RWPE1 (cell line): ENCODE measurements at places on chromosomes 16 and 17.

DNA sequence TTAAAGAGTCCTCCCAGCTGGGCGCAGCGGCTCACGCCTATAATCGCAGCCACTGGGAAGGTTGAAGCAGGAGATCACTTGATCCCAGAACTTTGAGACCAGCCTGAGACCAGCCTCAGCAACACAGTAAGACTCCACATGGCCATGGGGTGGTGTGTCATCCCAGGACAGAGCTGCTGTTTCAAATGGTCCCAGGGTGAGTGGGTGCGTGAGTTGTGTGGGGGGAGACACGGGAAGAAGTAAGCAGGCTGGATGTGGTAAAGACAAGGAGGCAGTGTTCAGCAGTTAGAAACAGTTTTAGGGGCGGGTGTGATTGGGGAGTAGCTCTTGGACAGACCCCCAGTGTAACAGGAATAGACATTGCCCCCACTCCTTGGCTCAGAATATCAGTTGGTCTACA lies 3.8 kb downstream of the SHPK start:
- no peak for DNase-seq

DNA sequence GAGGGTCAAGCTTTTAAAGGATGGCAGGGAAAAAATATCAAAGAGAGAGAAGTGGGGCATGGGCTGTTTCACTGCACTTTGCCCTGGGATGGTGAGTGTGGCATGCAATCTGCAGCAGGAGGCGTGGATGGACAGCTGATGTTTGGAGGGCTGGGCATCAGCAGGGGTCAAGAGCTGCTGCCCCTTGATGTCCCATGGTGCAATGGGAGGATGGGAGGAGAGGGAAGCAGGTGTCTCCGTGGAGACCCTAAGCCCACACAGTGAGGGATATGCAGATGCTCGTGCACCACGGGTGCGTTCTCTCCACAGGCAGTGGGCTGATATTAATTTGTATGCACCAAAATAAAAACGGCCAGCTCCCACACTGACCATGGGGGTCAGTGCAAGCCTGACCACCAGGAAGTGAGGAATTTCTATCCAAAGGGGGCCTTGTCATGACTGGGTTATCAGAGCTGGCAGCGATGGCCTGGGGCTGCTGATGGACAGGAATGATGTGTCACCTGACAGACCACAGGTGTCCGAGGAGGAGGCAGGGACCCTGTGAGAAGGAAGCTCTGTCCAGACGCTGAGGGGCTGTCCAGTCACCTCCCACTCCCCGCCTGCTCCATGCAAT lies 183.6 kb downstream of the IRF8 start:
- no peak for DNase-seq

- no peak for DNase-seq
These were observed 87.6 kb downstream of the VPS53 start for GRCh38 chr17:627051-627450.

DNA sequence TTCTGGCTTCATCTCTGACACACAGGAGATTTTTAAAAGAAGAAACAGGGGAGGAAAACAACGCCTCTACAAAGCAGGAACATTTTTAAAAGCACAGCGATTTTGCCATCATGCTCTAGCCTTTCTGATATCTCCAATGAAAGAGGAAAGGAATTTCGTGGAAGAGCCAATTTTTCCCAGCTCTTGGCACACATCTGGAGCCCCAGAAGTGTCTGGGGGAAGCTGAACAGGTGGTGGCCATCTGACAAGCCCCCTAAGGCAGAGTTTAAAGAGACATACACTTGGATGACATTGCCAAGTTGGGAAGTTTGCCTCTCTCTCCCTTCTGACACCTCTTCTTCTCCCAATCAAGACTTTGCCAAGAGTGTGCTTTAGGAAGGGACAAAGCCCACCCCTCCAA lies 82.1 kb downstream of the CCT6B start:
- DNase-seq, result no peak

DNA sequence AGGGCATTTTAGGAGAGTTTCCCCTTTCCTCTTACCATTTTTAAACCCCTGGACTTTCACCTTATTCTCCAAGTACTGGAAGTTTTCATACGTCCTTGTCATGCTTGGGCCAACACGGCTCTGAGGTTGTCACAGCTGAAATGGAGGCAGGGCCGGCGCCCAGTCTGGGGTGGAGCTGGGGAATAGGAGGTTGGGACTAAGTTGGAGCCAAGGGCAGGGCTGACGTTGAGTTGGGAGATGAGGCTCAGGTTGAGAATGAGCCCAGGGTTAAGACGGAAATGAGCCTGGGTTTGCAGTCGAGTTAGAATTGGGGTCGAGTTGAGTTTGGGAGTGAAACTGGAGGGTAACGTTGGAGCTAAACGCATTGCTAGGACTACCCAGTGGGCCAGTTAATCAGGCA lies 1.3 kb downstream of the CLEC10A start:
- DNase-seq, result no peak

GRCh38 chr16:72967941-72968340 lies 80.0 kb downstream of the ZFHX3 start:
- no peak for DNase-seq

GRCh38 chr17:78886954-78887353 lies 16.0 kb downstream of the CEP295NL start:
- DNase-seq, result no peak

- DNase-seq, result no peak
These were observed 21.6 kb downstream of the PIP4K2B start for GRCh38 chr17:38777641-38778250.
